ENCODE measurements at places on chromosomes 2 and 18.

GRCh38 chr2:88709181-88709631, 17.7 kb downstream of the RPIA start:
- no peak for DNase-seq

DNA sequence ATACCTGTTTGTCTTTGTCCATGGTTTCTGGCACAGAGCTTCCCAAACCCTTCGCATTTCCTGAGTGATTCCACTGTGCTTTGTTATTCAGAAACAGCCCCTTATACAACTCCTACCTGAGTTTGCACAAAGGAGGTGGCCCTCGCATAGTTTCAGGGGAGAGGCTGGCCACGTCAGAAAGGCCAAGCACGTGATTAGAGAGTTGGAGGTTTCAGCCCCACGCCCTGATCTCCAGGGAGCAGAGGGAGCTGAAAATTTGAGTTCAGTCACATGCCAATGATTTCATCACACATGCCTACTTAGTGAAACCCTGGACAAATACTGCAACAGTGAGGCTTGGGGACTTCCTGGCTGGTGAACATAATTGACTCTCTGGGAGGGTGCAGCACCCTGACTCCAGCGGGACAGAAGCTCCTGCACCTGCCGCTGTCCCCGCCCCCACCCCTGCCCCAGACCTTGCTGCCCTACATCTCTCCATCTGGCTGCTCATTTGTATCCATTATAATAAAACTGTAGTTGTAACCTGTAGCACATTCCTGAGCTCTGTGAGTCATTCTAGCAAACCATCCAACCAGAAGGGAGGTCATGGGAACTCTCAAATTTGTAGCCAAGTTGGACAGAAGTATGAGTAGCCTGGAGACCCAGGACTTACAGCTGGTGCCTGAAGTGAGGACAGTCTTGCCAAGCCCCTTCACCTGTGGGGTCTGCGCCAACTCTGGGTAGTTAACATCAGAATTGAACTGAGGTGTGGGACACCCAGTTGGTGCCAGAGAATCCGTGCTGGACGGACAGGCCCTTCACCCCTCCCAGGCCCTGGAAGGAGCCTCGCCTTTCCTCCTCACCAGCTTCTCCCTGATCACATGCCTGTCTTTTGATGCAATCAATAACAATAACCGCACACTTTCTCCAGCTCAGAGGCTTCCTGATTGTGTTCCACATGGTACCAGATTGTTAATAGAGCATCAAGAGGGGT, 224.3 kb downstream of the ANAPC1 start:
- no peak for DNase-seq

DNA sequence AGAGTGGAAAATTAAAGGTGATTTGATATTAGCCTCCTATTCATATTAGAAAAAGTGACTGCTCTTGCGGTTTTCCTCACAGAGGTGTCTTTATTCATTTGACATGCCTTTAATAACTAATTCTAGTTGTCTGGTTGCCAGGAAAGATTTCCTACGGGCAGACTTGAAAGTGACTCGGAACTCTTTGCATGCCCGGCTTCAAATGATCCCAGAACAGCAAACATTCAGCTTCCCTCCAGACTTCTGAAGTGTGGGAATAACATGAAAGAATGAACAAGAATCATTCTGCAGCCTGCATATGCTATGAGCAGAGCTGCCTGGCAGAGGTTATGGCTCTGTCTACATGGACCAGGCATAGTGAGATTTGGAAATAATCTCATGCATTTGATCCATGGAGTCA, 89.6 kb upstream of the PKDCC start:
- no peak for DNase-seq

DNA sequence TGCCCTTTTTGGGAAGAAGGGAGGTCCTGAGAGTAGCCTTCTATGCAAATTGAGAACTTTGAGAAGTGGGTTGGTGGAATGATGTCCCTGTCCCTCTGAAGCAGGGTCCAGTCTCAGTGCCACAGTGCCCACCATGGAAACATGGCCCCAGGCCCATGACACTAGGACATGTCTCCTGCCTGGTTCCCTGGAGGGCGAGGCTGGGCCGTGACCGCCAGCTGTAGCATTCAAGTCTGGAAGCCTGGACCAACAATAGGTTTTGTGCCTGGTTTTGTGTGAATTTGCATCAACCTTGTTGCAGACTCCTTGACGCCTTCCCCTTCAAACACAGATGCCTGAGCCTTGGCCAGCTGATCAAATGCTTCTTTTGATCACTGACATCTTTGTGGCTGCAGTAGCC, 27.5 kb downstream of the ARID5A start:
- DNase-seq, result no peak

GRCh38 chr2:10489842-10490555, 41.9 kb upstream of the ODC1 start:
- DNase-seq, result no peak

DNA sequence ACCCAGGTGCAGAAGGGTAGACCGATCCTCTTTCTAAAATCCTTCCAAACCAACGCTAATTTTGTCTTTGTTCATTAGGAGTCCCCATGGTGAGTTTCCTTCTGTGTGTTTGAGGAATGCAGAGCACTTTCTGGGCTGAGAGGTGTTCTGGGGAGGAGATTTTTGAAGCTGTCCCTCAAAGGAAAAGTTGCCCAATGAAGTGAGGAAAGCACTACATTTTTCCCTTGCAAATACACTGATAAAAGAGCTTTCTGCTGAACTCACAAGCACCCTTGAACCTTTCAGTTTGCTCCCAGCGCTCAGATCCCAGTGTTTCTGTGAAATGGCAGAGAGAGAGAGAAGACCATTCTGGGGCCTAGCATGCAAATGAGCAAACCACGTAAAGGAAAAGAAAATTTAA, 299.6 kb upstream of the FANCL start:
- no peak for DNase-seq

DNA sequence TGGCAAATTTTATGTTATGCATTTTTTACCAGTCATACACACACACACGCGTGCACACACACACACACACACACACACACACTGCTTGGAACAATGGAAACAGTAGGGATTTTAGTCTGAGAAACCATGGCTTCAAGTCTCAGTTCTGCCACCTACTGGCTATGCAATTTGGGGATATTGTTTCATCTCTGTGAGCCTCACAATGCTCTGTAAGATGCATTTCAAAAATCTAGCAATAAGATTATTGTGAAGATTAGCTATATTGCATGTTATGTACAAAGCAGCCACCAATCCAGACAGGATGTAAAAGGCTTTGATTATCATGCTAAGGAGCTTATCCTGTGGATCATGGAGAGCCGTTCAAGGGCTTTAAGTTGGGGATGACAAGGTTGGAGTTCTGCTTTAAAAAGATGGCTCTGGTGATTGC, 401.4 kb downstream of the NBAS start:
- DNase-seq, result no peak

DNA sequence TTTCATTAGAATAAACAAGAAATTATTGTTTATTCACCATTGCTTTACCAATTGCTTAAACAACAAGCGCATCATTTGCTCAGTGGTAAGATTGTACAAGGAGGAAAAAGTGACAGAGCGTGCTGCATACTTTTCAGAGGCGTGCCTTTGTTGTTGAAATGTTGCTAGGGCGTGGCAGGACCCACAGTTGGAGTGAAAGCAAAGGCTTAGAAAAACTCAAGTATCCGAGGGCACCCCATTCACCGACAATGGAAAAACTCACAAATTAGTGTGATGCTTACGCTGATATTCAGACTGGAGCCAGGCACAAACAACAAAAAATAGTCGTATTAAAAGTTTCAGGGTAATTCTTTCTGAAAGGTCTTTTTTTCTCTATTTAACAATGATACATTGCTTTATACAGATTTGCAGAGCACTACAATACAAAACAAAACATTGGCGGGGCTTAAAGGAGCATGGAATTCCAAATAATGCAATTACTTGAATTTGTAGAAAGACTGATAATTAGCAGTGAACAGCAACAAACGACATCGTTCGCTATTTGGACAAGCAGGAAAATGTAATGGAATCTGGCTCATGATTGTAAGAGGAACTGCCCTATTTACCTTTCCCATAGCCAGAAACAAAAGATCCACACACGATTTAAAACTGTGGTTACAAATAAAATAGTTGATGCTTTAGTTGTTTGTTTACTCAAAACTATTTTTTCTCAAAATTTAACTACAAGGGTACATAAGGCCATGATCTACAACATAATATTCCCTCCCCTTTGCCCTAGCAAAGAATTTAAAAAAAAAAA, 37.8 kb upstream of the RTTN start:
- DNase-seq, result no peak

Data from LNCaP clone FGC (cell line).